ENCODE measurements at places on chromosomes 6 and 20.
A peak's percentile ranks its signal among the peaks of the same experiment; 100 is the strongest.

DNA sequence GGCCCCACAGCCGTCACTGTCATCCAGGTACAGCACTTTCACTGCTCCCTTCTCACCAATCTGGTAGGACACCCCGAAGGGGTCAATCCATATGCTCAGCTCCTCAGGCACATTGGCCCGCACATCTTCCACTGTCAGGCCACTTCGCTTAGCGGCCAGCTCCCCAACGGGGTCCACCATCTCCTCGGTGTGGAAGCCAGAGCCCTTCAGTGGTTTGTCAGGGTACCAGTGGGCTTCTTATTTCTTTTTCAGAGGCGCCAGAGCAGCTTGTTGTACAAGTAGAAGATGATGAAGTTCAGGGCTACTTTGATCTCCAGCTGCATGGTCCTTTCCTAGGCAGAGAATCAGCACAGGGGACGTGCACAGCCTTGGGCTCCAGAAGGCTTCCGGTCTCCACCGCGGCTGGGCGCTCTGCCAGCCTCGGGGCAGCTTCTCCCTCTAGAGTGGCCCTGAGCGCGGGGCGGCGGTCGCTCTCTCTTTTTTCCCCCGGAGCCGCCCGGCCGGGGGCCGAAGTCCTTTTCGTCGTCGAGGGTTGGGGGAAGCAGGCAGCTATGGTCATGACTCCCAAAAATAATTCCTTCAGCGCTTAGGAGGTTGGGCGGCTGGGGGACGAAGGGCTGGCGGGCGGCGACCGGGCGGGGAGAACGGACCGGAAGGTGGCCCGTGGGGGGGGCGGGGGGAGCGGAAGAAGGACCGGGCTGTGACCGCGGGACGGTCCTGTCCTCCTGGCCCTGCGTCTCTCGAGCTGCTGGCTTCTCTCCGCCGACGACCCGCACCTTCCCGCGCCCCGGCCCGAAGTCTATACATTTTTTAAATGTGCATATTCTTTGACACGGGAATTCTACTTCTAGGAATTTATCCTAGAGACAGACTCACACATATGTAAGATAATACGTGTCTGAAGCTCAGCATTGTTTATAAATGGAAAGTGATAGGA lies 6.5 kb upstream of the ZSCAN9 start:
- DNase-seq, result peak; percentile 74

GRCh38 chr20:34951252-34951651 lies 4.4 kb downstream of the GSS start:
- no peak for DNase-seq

DNA sequence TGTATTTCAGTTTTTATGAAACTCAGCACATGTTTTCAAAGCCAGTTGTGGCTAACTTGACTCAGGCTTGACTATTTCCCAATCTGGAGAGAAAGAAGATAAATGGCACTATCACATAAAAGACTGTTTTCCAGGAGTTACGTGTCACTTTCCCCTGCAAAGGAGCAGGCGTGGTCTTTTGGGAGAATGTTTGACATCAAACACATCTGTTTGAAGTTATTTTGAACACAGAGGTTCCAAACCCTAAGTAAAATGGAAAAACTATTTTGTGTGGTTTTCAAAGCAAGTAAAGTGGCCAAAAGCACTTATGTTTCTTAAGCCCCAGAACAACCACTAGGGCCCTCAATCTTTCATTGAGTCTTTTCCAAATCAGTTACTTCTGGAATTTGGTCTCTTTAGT lies 89.7 kb downstream of the FOXF2 start:
- DNase-seq, result no peak

DNA sequence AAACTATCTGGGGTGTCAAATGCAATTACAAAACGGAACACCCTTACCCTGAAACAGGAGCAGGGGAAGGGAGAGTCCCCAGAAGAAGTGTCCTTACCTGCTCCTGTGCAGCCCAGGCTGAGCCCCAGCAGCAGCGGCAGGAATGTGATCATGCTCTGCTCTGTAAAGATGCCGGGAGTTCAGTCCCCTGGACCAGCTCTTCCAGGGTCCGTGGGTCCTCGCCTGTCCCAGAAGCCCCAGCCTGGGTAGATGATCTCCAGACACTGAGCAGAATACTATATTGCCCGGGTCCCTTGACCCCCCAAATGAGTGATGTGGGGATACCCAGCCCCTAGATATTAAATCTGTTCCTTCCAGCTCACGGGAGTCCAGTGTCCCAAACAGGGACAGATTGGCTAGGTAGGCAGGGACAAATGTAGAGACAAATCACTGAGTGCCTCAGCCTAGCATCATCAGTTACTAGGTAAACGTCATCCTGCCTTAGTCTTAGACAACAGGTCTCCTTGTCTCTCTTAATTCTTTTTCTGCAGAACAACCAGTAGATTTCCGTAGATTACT lies at the start of gene HLA-DMB:
HLA-DMB (minus strand) TSS at position 373 of the 558 bp plus-strand sequence; CDS start at position 152, 221 bp downstream.
- DNase-seq, result peak; percentile 44

GRCh38 chr6:126056355-126057004 lies 70.1 kb downstream of the TRMT11 start:
- DNase-seq, result no peak

- DNase-seq, result no peak
Measured at GRCh38 chr6:37547564-37548061, 47.9 kb upstream of the CCDC167 start.

DNA sequence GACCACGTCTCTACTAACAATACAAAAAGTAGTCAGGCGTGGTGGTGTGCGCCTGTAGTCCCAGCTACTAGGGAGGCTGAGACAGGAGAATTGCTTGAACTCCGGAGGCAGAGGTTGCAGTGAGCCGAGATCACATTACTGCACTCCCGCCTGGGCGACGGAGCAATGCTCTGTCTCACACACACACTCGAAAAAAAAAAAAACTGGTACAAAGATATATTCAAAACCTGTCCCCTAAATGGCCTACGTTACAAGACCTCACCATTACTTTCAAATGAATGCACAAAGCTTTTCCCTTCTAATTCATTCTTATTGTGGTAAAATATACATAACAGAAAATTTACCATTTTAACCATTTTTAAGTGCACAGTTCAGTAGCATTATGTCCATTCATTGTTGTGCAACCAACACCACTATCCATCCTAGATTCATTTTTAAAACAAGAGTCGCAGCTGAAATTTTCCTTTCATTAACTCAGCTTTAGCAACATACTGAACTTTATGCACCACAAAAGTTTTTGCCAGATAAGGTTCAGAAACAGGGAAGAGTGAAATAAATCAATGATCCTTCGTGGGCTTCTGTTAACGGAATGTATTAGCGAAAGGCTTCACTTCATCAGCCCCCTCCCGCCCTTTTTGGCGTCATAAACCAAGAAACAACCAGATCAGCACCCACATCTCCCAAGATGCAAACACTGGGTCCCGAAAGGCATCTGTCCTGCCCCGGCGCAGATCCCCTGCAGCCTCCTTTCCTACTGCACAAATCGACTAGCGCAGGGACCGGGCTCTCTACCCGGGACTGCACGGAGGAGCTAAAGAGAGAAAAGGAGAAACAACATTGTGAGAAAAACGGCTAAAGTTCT lies 825 bp upstream of the FAM135A start:
- DNase-seq, result no peak

- no peak for DNase-seq
Measured at GRCh38 chr6:132811276-132811675, 3.1 kb upstream of the RPS12 start.

GRCh38 chr6:57261926-57262325 lies 39.8 kb upstream of the RAB23 start:
- no peak for DNase-seq

DNA sequence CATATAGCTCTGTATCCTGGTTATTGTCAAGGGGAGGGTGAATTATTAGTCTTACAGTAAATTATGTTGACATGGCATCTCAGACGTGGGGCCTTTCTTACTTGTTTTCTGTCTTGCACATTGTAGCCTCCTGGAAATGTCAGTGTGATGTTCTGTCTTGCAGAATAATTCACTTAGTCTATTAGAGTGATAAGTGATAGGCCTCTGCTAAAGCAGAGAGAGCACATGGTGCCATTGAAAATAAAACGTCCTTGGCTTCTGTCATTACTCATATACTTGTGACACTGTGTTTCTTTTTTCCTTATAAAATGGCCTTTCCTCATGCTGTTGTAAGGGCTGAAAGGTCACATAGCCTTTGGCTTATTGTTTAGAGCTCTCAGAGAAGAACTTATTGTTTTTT lies 531.0 kb downstream of the EPM2A start:
- DNase-seq, result no peak

GRCh38 chr6:31357886-31358285 lies 907 bp upstream of the HLA-B start:
- DNase-seq, result no peak

- DNase-seq, result no peak
Measured at GRCh38 chr6:14619419-14619781, 501.8 kb downstream of the CD83 start.

DNA sequence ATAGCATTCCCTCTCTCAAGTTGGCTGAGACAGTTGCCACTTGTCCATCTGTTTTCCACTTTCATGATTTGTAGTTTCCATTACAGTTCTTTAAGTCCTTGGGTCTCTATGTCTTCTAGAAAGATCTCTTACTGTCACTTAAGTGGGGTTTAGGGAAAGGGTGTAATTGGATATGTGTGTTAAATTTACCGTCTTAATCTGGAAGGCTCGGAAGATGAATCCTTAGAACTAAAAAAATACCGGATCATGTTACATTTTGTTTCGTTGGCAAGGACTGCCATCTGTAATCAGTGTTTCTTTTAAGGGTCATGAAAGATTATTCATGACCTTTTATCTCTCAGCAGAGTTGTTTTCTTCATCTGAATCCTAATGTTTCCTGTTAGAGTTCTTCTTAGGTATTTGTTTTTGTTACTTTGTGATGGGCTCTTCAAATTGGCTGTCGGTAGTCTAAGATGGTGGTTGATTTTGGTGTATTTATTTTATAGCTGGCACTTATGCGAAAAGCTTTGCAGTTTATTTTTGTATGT lies 21.8 kb upstream of the BTBD3 start:
- DNase-seq, result no peak

- no peak for DNase-seq
Measured at GRCh38 chr6:25194172-25194678, 84.9 kb upstream of the CARMIL1 start.

DNA sequence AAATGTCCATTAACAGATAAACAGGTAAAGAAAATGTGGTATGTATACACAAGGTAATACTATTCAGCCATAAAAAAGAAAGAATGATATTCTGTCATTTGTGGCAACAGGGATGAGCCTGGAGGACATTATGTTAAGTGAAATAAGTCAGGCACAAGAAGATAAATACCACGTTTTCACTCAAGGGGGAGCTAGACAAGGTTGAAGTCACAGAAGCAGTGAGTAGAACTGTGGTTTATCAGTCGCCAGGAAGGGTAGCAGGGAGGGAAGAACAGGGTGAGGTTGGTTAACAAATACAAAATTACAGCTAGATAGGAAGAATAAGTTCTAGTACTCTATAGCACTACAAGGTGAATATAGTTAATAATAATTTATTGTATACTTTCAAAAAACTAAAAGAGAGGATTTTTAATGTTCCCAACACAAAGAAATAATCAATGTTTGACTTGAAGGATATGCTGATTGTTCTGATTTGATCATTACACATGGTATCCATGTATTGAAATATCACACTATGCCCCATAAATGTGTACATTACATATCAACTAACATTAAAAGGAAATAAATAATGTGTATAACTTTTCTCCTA lies 21.1 kb downstream of the RTN4IP1 start:
- peak; percentile 62 for DNase-seq

DNA sequence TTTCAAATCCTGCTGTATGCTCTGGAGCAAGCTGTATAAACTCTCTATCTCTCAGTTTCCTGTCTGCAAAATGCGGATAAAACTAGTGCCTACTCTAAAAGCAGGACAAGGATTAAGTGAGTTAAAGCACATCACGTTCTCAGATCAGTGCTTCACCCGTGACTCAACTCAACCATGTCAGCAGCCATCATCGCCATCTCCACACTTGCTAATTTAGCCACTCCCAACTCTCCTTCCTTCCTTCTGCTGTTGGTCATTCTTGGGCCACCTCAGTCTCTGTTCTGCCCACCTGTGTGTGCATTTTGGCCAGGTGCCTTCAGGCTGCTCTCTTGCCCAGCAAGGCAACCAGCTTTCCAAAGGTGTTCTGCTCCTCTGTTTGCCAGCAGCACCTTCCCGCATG lies 260.0 kb upstream of the CDYL start:
- DNase-seq, result no peak

- no peak for DNase-seq
Measured at GRCh38 chr6:100267721-100268123, 197.0 kb downstream of the SIM1 start.

DNA sequence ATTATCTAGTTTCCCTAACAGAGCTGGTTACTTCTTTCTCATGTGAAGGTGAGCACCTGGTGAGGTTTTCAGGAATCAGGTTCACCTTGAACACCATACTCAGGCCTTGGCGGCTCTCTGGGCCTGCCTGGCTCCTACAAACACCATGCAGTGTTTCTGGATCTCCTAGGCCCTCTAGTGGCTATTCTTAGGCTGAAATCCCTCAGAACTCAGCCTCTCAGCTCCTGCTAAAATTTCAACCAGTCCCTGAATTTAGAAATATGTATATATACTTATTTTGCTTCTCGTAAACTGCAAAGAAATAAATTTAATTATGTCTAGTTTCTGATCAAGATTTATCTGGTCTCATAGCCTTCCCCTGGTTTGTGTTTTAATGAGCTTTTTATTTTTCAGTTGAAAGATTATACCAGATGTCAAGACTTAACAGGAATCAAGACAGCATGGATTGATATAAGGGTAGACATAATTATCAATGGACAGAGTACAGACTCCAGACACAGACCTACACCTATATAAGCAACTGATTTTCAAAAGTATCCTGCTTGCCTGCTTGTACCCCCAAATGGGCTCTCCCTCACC lies 55.9 kb downstream of the ANKEF1 start:
- peak; percentile 21 for DNase-seq

- no peak for DNase-seq
Measured at GRCh38 chr20:7180256-7181045, 413.0 kb downstream of the BMP2 start.

DNA sequence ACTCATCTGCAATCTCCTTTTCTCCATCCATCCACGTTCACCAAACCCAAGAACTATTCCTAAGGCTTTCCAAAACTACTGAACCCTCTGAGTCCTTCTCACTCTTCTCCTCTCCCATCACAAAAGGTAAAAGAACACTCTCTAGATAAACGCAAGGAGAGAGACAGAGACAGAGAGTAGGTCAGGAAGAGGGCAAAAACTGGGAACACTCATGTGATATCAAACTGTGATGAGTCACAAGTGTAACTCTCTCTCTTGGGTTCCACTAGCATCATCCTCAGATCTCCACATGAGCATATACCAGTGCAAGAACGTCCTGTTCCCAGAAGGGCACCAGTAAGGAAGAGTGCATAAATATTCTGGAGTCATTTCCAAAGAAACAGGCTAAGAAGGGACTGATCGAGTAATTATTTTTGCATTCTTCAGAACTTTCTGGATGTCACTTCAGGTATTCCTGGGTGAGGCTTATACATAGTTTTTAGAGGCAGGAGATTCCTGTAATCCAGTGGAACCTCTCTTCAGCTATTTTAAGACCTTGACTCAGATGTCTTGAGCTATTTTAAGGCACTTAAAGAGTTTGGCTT lies 47.3 kb upstream of the STXBP5 start:
- DNase-seq, result no peak

DNA sequence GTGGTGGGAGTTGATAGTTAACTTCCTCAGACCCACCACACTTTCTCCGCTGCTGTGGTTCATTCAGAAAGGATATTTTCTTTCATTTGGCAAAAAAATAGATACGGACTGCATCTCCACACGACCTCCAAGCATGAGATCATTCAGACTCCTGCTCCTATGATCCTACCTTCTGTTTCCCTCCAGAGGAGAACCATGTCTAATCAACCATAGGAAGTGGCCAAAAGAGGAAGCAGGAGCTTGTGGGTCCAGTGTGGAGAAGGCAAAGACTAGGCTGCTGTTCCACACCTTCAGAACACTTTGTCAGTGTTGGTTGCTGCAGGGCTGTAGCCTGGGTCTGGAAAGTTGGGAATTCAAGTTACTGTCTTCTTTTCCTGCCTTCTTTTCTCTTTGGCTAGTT lies 10.6 kb upstream of the KIF13A start:
- no peak for DNase-seq
